Activated T-cell treated with anti-CD3 and anti-CD28 coated beads for 4 hours (primary cell): ENCODE measurements at places on chromosomes 12 and 14.

DNA sequence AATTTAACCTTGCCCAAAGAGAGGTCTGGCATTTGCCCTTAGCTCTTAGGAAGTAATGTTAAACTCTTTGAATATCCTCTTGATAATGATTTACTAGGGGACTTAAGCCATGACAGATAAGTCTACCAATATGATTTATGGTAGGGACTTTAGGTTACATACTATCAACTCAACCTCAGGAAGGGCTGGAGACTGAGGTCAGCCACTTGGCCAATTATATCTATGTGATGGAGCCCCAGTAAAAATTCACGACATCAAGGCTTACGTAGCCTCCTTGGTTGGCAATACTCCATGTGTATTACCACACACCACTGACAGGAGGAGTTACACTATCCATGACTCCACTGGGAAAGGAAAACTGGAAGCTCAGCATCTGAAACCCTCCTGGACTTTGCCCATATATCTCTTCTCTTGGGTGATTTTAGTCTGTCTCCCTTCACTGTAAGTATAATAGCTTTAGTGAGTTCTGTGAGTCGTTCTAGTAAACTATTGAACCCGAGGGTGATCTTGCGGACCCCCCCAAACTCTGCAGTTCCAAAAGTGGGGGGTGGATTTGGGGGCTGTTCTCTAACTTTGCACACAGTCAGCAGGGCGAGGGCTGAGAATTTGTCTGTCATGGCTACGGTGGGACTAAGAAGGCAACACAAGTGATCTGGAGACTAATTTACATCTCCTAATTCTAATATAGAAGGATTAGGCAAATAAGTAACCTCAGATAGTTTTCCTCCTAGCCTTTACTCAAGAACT is 62.3 kb downstream of the R3HDM2 start:
- no peak for DNase-seq

GRCh38 chr12:121139286-121139685 is 6.6 kb downstream of the P2RX7 start:
- DNase-seq: no peak

DNA sequence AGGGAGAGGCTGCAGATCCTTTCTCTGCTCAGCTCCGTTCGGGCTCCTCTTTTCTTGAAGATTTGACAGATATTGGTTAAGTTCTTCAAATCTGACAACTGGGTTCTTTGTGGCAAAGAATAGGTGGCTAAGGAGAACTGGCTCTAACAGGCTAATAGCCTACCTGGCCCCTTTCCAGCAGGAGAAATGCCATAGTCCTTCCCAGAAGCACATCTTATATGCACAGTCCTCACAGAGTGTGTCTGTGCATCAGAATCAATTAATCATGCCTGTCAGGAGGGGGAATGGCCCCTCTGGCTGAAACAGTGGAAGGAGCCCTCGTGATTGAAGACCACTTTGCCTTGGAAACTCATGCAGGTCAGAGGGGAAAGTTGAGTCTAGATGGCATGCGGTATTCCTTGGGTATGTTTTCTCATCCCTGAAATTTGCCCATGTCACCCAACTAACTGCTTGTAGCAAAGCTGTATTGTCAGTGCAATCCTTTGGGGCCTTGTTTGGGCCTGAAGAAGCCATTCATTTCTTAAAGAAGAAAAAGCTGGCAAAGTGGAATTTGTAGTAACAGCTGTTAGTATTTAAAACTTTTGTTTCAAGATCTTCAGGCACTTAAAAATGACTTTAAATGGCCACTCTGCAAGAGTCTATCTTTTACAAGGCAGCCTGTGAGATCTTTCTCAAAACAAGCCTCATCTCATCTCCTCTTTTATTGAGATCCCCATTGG is 251.5 kb downstream of the ZFP36L1 start:
- no peak for DNase-seq

DNA sequence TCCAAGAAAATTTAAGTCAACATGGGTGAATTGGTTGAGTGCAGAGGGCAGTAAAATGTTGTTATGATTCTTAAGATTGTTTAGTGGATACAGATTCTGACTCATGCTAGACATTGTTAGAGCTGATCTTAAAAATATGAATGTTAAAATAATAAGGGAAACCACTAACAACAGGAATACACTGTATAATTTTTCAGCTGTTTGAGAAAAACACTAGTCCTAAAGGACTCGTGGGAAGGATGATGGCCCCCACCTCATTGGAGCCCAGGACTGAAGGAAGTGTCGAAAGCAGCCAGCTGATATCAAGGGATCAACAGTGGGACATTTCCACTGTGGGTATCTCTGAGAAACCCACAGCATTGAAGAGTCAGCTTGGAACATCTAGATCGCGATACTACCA is 82.9 kb upstream of the SCAF11 start:
- no peak for DNase-seq

DNA sequence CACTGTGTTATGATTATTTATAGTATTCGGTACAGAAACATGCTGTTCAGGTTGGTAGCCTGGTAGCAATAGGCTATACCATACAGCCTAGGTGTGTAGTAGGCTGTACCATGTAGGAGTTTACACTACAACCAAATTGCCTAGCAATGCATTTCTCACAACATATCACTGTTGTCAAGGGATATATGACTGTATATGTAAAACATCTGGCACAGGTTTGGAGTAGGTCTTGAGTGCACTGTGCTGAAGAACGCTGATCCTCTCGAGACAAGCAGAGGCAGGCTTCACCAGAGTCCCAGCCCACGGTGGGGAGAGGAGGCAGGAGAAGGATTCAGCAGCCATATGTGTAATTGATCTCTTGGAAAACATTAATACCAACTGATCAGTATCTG is 15.0 kb upstream of the TBX5 start:
- no peak for DNase-seq

DNA sequence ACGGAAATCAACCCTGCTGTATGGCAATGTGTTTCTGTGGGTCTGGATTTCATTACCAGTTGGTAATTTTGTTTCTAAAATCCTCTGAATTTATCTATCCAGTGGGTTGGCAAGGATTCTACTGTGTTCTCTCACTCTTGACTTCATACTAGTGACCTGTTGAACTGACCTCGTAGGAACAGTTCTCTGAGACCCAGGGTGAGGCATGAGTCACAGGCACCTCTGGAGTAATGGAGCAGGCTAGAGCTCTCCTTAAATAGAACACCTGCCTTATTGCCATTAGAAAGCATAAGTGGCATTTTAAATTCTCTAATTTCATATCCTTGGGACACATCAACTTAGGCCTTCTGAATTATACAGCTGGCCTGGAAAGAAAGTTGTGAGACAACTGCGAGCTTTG is 258.3 kb upstream of the NAV3 start:
- no peak for DNase-seq

DNA sequence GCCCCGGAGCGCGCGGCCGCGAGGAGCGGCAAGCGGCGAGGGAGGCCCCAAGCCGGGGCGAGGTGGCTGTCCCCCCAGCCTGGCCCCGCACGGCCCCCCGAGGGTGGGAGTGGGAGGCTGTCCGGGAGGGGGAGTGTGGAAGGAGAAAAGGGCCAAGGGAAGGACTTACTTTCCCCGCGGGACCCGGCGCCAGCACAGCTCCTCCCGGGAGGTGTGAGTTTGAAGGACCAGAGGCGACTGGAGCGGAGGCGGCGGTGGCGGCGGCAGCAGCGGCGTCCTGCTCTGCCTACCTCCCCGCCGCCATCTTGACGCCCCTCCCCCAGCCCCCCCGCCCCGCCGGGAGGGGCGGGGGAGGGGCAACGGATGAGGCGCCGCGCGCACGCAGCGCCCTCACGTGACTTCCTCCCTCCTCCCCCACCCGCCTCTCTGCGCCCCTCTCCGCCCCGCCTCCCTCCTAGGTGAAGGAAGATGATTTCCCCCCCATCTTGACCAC is at the start of gene SBNO1:
TSS of gene SBNO1 (minus strand) at position 316 of the 493 bp plus-strand sequence. CDS start 14,406 bp downstream, outside the sequence.
- DNase-seq: peak; percentile 85

GRCh38 chr14:63867933-63868921 is 15.4 kb downstream of the SYNE2 start:
- no peak for DNase-seq

DNA sequence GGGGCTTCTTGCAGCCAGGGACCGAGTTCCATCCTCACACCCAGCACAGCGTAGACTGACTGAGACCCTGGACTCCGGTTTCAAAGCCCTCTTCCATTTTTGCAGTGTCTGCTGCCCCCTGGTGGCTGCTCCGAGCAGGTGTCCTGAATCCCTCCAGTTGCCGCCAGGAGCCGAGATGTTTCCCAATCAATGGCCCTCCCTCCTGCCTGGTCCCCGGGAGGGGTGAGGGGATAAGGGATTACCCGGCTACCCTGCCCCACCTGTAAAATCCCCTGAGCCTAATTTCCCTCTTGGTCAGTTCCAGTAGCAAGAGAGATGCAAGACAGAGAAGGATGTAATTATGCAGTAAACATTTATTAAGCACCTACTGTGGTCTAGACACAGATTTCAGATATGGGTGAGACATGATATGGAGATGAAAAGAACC is 55.0 kb downstream of the PHETA1 start:
- DNase-seq: peak; percentile 68

DNA sequence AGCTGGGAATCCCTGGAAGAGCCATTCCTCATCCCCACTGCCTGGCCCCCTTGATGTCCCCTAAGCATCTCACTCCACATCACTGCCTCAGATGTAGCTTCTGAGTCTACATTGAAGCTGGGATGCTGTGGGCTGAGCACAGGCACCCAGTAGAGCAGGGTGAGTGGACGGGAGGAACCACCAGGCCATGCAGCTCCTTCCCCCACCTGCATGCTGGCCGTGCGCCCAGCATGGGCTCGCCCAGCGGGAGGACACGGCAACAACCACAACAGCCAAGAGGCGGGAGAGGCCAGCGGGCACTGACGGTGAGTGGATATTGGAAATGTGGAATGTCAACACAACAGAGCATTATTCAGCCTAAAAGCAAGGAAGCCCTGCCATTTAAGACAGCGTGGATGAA is 310.9 kb downstream of the ADGRD1 start:
- no peak for DNase-seq

GRCh38 chr14:91745344-91745743 is 13.5 kb upstream of the CATSPERB start:
- DNase-seq: no peak

DNA sequence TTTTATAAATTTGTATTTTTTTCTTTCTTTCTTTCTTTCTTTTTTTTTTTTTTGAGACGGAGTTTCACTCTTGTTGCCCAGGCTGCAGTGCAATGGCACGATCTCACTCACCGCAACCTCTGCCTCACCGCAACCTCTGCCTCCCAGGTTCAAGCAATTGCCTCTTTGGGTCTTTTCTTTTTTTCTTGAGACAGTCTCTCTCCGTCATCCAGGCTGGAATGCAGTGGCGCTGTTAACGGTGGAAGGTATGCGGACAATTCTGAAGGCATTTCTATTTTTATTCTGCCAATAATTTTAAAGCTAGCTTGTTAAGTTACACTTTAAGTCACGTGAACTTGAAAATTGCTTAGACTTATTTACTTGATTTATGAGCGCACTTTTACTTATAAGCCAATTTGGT is 8.8 kb upstream of the PHC1 start:
- DNase-seq: no peak

DNA sequence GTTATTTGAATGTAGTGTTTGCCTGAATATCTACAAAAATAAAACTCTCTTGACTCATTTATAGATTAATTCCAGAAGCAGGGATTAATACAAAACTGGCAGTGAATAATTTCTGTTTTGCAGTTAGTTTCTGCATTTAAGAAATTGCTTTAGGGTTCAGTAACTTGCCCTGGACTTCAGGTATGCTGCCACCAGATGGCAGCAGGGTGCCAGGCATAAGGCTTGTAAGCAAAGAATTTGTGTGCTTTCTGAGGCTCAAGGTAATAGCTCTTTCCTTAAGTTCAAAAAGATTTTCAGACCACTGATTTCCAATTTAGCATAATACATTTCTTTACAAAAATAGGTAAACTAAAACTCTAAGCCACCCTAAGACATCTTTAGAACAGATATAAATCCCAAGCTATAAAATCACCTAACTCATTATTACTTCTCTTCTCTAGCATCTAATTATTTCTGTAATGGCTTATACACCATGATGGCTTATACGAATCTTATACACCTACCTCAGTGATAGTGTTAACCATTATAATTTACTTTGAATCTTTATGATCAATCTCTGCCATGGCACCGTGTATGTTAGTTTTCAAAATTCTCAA is 398.3 kb downstream of the APAF1 start:
- peak; percentile 2 for DNase-seq

DNA sequence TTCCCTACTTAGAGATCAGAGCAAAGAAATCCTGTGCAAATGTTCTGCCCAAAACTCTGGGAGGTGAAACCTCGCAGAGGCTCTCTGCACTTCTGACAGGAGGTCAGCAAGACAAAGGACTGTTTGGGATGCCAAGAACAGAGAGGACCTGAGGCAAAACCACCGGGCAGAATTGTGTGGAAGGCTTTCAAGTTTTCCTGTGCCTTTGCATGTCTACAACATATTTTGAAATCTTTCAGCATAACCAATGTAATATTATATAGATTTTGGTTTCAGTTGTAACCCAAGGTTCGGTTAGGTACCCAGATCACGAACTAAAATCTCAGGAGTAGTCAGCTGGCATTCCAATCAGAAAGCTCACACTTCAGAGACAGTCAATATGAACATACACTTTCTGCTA is 99.4 kb upstream of the PLEKHA5 start:
- no peak for DNase-seq

GRCh38 chr12:19120795-19121194 is 8.7 kb upstream of the PLEKHA5 start:
- no peak for DNase-seq

- DNase-seq: no peak
Observed at GRCh38 chr12:21642707-21643389, 14.8 kb downstream of the LDHB start.

DNA sequence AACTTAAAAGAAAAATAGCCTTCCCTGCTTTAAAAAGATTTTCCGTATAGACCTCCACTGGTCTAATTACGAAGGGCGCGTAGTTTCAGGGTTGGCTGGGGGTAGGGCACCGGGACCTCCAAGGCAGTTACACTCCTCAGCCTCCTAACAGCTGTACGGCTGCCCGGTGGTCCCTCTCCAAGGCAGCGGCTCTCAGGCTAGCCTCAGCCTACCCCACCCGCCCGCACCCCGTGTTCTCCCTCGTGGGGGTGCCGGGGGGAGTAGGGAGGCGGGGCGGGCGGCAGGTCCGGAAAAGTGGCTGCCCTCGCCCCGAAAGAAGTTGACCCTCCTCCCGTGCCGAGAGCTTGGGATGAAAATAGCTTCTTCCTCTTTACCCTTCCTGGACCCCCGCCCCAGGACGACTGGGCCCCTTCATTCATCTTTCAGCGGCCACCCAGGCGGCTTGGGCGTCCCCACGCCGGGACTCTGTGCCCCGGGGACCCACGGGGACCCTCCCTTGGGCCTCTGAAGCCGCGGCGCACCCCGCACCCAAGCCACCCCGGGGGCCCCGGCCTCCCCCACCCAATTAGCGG is 991 bp upstream of the RCOR1 start:
- DNase-seq: peak; percentile 6

GRCh38 chr14:53692451-53692850 is 264.2 kb downstream of the BMP4 start:
- no peak for DNase-seq

GRCh38 chr14:104553166-104554087 is 26.1 kb upstream of the C14orf180 start:
- no peak for DNase-seq

- DNase-seq: no peak
Observed at GRCh38 chr14:55303125-55303499, 31.9 kb downstream of the FBXO34 start.

- DNase-seq: no peak
Observed at GRCh38 chr12:42270596-42270995, 32.5 kb upstream of the YAF2 start.
